NCI-H524 (cell line): ENCODE measurements at places on chromosomes 4 and X.

DNA sequence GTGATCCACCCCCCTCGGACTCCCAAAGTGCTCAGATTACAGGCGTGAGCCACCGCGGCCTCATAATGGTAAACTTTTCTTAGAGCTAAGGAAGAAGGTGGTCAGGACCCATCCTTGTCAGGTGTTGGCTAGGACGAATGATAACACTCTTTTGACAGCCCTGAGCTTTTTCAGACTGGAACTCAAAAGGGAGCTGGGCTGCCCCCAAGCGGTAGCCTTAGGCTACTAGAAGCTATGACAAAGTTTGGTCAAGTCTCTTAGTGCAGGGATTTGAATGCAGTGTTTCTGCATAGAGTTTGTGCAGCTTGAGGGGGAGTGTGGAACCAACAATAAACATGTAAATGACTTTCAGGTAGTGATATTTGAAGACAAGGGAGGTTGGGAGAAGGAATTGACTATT lies 11.8 kb upstream of the HSD17B10 start:
- peak; percentile 48 for DNase-seq

DNA sequence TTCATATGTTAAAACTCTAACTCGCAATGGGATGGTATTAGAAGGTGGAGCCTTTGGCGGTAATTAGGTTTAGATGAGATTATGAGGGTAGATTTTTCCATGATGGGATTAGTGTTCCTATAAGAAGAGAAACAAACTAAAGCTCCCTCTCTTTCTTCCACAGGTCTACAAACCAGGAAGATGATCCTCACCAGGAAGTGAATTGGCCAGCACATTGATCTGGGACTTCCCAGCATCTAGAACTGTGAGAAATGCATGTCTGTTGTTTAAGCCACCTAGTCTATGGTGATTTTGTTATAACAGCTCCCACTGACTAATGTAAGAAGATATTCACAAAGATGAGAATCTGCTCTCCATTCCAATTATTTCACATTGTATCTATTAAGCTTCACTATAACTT lies 2266.9 kb downstream of the PCDH7 start:
- no peak for DNase-seq

GRCh38 chrX:2262668-2263055 lies 238.1 kb downstream of the DHRSX start:
- DNase-seq = no peak

- no peak for DNase-seq
Observed at GRCh38 chrX:37380924-37381323, 31.8 kb downstream of the PRRG1 start.

- no peak for DNase-seq
Observed at GRCh38 chr4:48777739-48778138, 2.3 kb downstream of the FRYL start.

DNA sequence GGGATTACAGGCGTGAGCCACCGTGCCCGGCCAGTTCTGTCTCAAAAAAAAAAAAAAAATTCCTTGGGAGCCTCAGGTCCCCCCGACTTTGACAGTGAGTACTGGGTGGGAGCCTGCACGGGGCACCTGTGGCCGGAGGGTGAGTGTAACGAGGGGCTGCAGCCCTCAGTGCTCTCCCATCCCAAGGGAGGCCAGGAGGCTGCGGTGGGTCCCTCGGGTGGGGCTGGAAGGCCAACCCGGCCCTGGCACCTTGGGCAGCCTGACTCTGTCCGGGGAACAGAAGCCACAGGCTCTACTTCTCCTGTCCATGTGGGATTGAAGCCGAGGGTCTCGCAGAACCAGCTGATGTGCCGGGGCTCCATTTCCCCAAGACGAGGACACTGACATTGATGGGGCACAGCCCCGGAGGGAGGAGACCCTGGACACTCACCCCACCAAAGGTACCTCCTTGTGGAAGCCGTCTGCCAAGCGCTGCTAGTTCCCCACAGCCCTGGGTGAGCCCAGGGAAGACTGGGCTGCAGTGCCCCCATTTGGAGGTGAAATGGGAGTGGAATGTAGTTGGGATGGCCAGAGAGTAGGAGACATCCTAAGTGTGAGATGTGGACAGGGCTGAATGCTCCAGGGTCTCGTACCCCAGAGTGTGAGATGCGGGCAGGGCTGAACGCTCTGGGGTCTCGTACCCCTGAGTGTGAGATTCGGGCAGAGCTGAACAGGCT lies 2.3 kb upstream of the SLC26A1 start:
- no peak for DNase-seq

DNA sequence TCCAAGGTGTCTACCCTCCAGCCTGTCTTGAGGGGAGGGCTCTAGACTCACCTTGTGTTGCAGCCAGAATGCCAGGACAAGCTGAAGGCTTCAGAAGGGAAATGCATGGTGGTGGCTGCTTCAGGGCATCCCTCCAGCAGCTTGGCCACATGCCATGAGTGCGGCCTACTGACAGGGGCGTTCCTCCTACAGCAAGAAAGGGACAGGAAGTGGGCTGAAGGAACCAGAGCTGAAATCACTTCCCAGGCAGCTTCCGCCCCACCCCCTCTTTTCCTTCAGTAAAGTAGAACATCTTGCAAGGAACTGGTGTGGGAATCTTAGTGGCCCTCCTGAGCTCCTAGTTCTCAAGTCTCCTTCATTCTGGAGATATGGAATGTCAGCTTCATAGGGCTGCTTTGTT lies 167.5 kb upstream of the DGKK start:
- no peak for DNase-seq

DNA sequence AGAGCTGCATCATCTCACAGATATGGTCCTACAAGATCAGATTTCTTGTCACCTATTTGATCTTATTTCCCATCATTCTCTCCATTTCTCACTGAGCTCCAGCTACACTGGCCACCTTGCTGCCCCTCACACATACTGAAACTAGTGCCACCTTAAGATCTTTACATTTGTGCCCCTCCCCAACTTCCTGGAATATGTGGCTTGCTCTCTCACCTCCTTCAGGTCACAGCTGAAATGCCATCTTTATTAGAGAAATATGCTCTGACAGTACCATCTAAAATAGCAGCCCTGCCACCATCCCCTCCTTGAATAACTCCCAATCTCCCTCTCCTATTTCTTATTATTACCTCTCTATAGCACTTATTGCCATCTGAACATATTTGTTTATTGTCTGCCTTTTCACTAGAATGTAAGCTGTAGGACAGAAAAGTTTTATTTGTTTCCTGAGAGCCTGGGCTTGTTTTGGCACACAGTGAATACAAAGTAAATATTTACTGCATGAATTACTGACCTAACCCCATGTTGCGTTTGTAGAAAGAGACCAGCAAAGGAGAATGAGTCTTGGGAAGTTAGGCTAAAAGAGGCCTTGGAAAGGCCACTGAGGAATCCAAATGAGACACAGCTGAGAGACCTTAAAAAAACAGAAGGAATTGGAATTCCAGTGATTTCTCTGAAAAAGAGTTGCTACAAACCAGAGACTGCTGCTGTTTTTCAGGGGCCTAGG lies 22.7 kb downstream of the DYNLT3 start:
- no peak for DNase-seq

GRCh38 chrX:123357941-123358340 lies 173.9 kb downstream of the GRIA3 start:
- no peak for DNase-seq

- no peak for DNase-seq
Observed at GRCh38 chr4:141080668-141081067, 52.6 kb downstream of the RNF150 start.

DNA sequence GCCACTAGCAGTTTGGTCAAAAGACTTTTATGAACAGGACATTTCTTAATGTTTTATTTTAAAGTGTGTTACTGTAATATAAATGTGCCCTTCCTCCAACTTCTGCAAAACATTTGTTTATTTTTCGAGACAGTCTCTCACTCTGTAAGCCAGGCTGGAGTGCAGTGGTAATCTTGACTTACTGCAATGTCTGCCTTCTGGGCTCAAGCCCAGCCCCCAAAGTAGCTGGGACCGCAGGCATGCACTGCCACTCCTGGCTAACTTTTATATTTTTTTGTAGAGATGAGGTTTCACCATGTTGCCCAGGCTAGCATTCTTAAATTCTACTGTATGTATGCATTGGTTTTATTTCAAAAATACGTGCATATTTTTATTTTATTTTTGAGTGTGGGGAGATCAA lies 1201.9 kb downstream of the STIM2 start:
- DNase-seq = no peak

- no peak for DNase-seq
Observed at GRCh38 chrX:88604433-88605221, 142.4 kb upstream of the CPXCR1 start.

GRCh38 chrX:40446921-40447320 lies 133.8 kb upstream of the ATP6AP2 start:
- DNase-seq = no peak

- no peak for DNase-seq
Observed at GRCh38 chr4:107734120-107734519, 14.1 kb upstream of the PAPSS1 start.

DNA sequence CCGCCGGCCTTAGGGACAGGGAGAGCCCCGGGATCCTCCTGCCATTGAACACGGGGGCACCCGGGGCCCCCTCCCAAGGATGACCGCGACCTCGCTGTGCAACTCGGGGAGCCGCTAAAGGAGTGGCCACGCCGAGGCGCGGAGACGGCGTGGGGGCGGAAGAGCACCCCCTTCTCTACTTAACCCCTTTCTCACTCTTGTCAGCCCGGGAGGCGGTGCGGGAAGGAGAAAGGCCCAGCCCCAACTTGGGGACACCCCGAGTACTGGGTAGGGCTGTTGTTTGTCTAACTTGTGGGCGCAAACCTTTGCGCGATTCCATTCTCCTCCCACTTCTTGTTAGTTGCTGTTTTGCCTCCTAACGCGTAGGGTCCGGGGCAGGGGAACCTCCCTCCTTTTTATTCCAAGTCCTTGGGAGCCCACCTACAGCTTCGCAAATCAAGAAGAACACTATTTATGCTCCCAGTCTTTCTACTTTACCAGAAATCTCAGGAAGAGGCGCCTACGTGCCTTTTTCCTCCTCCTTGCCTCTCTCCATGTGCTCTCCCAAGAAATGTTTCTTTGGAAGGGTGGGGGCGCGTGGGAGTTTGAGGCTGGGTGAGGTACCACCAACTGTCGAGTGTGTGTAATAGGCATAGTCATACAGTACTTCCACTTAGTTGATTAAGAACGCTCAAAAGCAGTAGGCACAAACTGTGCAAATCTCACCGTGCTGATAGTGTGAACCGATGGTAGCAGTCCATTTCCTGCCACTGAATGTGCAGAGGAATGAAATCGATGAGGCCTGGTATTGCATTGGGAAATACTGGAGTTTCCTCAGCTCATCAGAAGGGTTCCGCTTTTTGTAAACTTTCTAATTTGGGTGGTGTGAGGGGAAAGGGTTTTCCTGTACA lies 813 bp downstream of the DIAPH2 start:
- DNase-seq = peak; percentile 61

DNA sequence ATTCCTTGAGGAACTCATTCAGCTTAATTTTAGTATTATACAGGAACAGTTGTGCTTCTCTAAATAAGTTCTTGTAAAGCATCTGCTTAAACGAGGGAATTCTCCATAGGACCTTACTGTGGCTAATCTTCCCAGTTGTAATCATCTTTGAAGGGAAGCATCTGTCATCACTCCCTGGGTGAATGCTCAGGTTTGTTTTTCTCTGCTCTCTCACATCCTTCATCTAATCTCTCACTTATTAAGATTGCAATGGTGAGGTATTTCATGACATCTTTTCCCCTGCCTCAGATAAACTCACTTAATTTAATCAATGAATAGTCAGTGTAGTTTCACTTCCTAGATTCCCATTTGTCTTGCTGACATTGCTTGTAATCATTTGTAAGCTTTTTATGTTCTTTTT lies 121.8 kb upstream of the ADAMTS3 start:
- peak; percentile 93 for DNase-seq

GRCh38 chr4:42653626-42654560 lies 3.0 kb downstream of the ATP8A1 start:
- peak; percentile 28 for DNase-seq

DNA sequence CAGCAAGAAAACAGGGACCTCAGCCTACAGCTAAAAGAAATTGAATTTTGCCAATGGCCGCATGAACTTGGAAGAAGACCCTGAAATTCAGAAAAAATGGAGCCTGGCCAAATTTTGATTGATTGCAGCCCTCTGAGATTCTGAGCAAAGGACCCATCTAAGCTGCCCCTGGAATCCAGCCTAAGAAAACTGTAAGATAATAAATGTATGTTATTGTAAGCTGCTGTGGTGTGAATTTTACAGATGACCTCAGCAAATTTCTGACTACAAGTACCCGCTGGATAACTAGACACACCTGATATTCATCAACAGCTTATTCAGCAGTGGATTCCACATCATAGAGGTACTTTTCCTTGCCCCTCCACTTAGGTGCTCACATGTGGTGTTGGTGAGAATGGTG lies 119.5 kb upstream of the EPHA5 start:
- DNase-seq = no peak

- DNase-seq = peak; percentile 34
Observed at GRCh38 chr4:183398298-183399125, 45.9 kb upstream of the CDKN2AIP start.

GRCh38 chrX:49762175-49762720 lies 66.5 kb upstream of the PAGE1 start:
- DNase-seq = no peak

DNA sequence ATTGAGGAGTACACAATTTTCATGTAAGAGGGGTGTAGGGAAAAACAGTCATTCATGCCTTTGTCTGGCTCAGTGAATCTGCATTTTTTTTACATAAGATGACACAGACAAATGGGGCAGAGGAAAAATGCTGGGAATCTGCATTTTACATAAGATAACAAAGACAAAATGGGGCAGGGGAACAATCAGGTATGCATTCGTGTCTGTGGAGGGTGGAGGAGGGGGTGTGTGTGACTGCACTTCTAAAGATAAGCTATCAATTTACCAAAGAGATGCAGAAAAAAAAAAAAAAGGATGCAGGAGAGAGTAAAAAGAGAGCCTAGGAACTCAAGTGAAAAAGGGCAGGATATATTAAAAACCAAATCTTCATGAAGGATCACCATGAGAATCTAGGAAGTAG lies 637.4 kb downstream of the ZNF674 start:
- DNase-seq = no peak

DNA sequence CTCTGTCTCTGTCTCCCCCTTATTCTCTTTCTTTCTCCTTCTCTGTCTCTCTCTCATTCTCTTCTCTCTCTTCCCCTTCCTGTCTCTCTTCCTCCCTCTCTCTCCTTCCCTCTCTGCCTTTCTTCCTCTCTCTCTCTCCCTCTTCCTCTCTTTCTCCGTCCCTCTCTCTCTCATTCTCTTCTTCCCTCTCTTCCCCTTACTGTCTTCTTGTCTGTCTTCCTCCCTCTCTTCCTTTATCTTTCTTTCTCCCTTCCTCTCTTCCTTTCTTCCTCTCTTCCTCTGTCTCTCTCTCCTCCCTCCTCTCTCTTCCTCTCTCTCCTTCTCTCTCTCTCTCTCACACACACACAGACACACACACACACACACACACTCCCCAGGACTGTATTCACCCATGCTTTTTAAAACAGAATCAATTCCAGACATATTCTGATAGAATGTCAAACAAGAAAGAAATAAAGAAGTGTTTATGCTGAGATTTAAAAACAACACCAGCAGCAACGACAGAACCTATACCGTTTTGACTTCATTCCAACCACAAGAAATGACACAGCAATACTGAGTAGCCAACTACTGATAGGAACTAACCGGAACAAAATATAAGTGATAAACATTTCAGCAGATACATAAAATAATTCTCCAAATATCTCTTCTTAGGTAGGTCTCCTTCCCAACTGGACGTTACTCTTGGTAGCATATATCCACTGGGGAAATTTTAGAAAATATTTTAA lies 296.7 kb downstream of the ASMT start:
- DNase-seq = no peak
